ENCODE measurements at places on chromosomes 7 and 10.

DNA sequence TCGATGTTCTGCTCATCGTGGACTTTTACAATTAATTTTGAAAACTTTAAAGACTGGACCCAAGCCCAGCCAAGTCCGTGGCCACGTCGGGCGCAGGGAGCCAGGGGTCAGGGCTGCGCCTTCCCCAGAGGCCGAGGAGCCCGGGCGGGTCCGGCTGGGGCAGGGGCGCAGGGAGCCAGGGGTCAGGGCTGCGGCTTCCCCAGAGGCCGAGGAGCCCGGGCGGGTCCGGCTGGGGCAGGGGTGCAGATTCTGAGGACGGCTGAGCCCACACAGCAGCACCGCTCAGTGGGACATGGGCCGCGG, 75.2 kb downstream of the MICALL2 start:
- DNase-seq: no peak

DNA sequence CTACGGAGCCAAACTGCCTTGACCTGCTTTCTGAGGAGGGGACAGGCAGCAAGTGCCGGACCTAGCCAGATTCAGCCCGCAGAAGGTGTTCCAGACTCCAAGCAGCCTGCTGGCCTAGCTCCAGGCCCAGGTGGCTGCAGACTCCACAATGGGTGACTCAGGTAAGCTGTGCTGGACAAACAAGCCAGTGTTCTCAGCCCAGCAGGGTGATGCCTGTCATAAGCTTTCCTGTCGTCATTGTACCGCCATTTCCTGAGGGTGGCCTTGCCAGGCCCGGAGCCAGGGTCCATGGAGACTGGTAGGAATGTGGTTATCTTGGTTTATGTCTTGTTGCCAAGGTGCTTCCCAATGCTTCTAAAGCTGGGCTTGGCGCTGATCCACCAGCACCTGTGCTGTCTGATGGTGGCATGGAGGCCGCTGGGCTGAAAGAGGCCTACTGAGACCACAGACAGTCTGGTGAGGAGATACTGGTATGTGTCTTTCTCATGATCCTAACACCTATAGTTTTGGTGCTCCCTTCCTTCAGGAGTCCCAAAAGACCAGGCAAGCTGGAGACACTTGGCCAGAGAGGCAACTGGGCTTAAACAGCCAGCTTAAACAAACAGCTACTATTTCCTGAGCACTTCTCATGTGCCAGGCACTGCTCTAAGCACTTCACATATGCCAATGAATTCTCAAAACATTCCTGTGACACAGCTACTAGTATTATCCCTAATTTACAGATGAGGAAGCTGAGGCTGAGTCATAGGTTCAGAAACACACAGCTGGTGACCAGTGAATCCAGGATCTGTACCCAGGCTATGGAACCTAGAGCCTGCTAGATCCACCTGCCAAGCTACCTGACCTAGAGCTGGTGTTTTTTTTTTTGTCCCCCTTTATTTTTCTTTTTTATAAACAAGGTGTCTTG, 42.0 kb downstream of the ZC3HC1 start:
- DNase-seq: no peak

DNA sequence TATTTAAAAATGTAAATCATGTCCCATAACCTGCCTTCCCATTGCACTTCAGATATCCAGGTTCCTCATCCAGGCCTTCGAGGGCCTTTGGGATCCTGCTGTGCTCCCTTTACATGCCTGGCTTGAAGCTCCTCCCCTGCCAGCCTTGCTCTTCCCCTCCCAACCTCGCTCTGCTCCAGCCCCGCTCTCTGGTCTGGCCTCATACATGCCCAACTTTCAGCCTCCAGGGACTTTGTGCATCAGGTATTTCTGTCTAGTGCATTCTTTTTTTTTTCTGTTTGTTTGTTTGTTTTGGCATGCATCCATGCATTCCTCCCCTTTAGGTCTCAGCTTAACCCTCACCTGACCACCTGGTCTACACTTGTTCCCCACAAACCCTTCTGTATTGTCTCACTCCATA, 160.3 kb downstream of the SNX10 start:
- no peak for DNase-seq

- DNase-seq: no peak
Observed at GRCh38 chr7:90201500-90202195, 9.9 kb upstream of the STEAP2 start.

- DNase-seq: no peak
Observed at GRCh38 chr10:52082307-52082706, 231.8 kb upstream of the DKK1 start.

DNA sequence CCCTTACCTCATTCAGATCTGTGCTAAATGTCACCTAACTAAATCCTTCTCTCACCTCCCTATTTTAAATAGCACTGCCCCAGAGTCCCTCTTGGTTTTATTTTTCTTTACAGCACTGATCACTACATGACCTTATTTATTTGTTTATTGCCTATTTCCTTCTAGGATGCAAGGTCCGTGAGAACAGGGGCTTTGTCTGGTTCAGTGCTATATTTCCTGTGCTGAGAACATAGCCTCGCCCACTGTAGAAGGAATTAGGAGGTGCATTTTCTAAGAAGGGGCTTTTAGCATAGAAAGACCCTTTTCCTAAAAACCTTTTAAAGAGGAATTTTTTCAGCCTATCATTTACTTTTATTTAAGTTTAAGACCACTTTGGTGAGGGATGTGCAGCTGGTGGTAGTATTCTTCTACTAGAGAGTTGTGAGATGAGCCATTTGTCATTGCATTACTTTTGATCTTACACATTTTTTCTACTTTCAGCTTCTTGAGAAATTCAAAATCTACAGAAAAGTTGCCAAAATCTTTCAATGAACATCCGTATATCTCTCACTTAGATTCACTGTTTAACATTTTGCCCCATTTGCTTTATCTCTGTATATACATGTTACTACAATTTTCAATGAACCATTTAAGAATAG, 13.5 kb upstream of the PCGF5 start:
- no peak for DNase-seq

Data from activated CD4-positive, alpha-beta T cell treated with anti-CD3 and anti-CD28 coated beads for 1 hour (primary cell).